ENCODE measurements at places on chromosomes 6 and 20.

DNA sequence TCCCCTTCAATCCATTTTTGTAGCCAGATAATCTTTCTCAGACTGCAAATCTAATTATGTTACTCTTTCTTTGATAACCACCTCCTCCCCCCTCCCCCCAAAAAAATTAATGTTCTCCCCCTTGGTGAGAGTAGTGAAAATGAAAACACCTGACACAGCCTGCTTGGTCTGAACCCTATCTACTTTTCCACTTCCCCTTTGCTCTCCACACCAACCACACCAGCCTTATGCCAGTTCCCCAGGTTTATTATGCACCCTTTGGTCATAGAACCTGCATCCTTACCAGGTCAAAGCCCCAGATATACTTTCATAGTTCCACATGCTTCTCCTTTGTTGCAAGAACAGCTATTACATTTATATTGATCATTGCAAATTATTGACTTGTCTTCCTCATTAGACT is 19.4 kb downstream of the PFDN4 start:
- DNase-seq, result no peak

DNA sequence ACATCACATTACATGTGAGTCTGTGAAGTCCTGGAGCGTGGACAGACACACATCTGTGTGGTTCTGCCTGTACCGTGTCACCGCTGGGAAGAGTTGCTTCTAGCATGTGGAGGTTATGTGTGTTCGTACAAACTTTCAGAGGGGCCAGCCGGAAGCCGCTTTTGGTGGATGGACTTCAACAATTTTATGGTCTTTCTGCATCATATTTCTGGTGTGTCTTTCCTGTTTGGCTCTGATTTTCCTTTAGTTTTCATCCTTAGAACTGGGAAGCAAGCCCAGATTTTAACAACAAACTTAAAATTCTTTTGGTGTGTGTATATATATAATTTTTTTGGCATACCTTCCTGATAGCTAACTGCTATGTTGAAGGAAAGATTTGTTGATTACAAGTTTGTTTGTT is 71.2 kb downstream of the TIAM2 start:
- peak; percentile 82 for DNase-seq

DNA sequence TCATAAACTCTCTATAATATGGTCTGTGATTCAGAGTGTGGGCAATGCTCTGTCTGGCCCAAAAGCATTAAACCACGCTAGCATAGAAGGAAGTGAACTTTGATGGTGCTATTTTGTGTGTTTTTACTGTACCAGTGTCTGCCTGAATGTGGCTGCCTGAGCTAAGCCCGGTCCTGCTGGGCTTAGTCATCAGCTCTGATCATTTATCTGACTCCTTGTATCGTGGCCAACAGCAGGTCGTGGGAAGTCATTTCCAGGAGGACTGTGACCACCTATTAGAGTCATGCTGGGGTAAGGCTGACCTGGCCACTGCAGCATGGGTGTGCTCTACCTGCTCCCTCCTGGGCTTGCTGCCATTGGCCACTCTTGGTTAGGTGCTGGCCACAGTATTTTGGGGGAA is 239.1 kb upstream of the CEP162 start:
- no peak for DNase-seq

DNA sequence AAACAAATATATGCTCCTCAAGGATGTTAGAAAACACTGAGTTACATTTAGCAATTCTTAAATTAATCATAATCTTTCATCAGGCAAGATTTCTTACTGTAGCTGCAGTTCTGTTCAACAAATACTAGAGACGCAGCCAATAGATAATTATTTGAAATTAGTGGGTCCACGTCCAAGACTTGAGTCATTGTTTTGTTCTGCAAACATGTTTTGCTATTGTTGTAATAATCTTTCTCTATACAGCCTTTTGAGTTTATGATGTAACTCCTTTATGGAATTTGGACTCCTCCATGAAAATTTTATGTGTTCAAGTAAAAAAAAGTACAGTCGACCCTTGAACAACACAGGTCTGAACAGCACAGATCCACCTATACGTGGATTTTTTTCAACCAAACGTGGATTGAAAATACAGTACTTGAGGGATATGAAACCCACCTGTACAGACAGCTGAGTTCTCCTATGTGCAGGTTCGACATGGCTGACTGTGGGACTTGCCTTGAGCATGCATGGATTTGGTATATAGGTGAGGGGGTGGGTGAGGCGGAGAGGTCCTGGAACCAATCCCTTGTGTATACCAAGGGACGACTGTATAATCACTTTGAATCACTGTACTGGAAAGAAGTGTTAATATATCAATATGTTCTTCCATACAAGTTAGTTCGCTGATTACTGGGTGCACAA is 41.3 kb upstream of the SLC22A16 start:
- no peak for DNase-seq

DNA sequence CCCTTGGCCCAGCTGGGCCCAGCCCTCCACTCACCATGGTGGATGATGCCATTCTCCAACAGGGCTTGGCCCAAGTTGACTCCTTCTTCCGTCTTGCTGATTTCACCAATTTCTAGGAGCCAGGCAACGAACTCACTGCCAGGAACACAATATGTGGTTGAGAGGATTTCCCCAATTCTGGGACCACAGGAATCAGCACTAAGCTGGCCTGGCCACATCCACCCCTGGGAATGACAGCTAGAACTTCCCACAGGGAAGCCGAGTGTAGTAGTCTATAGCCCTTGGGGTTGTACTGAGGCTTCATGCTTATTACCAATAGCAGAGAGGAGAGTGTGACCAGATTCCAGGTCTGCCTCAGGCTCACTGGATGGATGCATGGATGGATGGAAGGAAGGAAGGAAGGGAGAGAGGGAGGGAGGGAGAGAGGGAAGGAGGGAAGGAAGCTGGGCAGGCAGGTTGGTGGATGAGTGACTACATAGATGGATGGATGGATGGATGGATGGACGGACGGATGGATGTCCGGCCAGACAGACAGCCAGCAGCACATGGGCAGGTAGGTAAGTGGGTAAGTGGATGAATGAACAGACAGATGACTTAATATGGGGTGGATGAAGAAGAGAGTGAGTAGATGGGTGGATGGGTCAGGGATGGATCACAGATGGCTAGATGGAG is 146.5 kb downstream of the PREX1 start:
- DNase-seq, result no peak

GRCh38 chr6:137309078-137309762 is 90.0 kb upstream of the IFNGR1 start:
- peak; percentile 63 for DNase-seq

- no peak for DNase-seq
These were observed 344.4 kb downstream of the ESR1 start for GRCh38 chr6:152151920-152152319.

GRCh38 chr6:17714879-17715851 is 8.4 kb upstream of the NUP153 start:
- DNase-seq, result no peak

GRCh38 chr6:168155193-168155592 is 76.2 kb upstream of the FRMD1 start:
- no peak for DNase-seq

DNA sequence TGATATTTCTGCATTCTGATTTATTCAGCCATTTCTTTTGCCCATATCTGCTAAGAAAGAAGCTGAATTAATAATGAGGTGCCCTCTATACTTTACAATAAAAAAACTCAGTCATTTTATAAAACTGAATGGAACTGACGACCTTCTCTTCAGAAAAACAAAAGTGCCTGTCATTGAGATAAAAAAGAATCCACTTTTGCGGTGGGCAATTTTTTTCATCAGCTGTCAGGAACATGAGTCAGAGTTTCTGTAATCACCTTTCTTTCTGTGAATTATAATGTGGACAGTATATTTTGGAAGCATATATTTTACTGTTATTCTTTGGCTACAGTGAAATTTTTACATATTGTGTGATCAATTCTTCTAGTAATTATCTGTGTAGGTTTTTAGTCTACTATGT is 33.4 kb downstream of the IL20RA start:
- no peak for DNase-seq

GRCh38 chr6:131451321-131452144 is 121.5 kb upstream of the ARG1 start:
- DNase-seq, result no peak

GRCh38 chr6:62298745-62299392 is 12.8 kb upstream of the KHDRBS2 start:
- DNase-seq, result no peak

DNA sequence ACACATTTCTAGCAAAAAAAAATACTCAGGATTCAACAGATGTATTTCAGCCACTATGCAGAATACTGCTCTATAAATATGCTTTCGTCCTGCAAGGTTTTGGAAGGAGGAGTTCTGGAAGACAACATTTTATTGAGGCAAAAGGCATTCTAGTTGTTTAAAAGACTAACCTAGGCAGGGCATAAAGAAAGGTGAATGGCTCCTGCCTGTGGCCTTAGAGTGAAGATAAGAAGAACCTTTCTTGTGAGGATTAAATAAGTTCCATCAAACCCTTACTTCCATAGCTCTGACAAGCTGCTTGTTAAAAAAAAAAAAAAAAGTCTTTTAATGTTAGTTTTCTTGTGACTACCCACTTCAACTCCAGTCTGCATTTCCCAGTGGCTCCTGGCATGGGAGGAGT is 139.8 kb downstream of the ADGRB3 start:
- no peak for DNase-seq

GRCh38 chr20:52493171-52493721 is 301.7 kb upstream of the ZFP64 start:
- DNase-seq, result peak; percentile 68
